Forelimb muscle (tissue), 1 donor: ENCODE measurements at places on chromosomes 1 and 21. TPM values are rescaled to one million over a fixed set of nuclear protein-coding genes. Genes with fewer than 3 reads are reported as not detected.

The B3GALT6 gene
- 16.3 TPM for polyA plus RNA-seq

The S100A9 gene
- polyA plus RNA-seq: 21.2 TPM

The DMRTA2 gene
- polyA plus RNA-seq: 0.05 TPM

The KRTAP12-2 gene
- not detected for polyA plus RNA-seq

The ARHGAP30 gene
- polyA plus RNA-seq: 2.4 TPM

The SPRR1A gene
- not detected for polyA plus RNA-seq

The UBASH3A gene
- 0.11 TPM for polyA plus RNA-seq

The ANKRD34A gene
- polyA plus RNA-seq: 0.95 TPM

The PRDM16 gene
- polyA plus RNA-seq: 0.62 TPM

The GUCA2B gene
- not detected for polyA plus RNA-seq
